ENCODE measurements at places on chromosomes 7 and 10. TPM values are rescaled to one million over a fixed set of nuclear protein-coding genes. Genes with fewer than 3 reads are reported as not detected.

Gene CASTOR2
- polyA plus RNA-seq = 8.0 TPM

Gene TRIL
- polyA plus RNA-seq = 0.04 TPM

Gene MYOF
- polyA plus RNA-seq = 197 TPM

Gene SLC13A1
- not detected for polyA plus RNA-seq

Gene STEAP2
- polyA plus RNA-seq = 1.8 TPM

Gene CPA2
- polyA plus RNA-seq = not detected

Gene PNLIPRP2
- polyA plus RNA-seq = not detected

Gene UPK3B
- 0.10 TPM for polyA plus RNA-seq

Gene LRRC4
- 0.55 TPM for polyA plus RNA-seq

Gene ITIH2
- polyA plus RNA-seq = not detected

Gene HOXA9
- polyA plus RNA-seq = 0.59 TPM

Gene LRMDA
- 0.07 TPM for polyA plus RNA-seq

Gene ADAM12
- 9.6 TPM for polyA plus RNA-seq

Gene C1QL3
- polyA plus RNA-seq = not detected

Gene CLDN4
- 4.4 TPM for polyA plus RNA-seq

Data from IMR-90 (cell line).